Erythroblast (primary cell): ENCODE measurements at places on chromosomes 7 and 10.
A peak's percentile ranks its signal among the peaks of the same experiment; 100 is the strongest.

- no peak for DNase-seq
These were observed 733.0 kb downstream of the CCSER2 start for GRCh38 chr10:85061401-85061800.

DNA sequence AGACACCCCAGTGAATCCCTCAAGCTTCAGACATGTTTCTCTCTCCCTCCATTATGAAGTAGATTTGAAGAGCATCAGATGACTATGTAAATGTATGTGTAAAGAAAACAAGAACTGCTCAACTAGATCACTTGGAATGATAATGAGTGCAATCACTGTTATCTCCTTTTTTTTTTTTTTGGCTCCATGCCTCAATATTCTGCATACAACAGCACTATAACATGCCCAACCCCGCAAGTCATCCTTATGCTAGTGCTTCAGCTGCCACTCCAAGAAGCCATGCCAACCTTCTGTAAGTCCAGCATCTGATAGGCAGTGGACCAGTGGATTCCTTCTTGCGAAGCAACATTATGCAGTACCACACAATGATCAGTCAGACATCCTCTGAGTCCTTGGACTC, 133.7 kb downstream of the TFPI2 start:
- no peak for DNase-seq

DNA sequence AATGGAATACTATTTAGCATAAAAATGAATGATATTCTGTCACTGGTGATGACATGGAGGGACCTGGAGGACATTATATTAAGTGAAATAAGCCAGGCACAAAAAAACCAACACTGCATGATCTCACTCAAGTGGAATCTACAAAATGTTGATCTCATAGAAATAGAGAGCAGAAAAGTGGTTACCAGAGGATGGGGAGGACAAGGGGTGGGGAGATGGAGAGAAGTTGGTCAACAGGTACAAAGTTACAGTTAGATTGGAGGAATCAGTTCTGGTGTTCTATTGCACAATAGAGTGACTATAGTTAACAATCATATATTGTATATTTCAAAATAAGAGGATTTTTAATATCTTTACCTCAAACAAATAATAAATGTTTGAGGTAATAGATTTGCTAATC, 24.7 kb upstream of the SLC18A3 start:
- no peak for DNase-seq

- DNase-seq = no peak
These were observed 144.9 kb upstream of the HDAC9 start for GRCh38 chr7:18350678-18351077.

GRCh38 chr7:123070702-123071286, 75.3 kb upstream of the TAS2R16 start:
- peak; percentile 3 for DNase-seq

GRCh38 chr10:100883312-100883821, 29.4 kb upstream of the SLF2 start:
- no peak for DNase-seq

DNA sequence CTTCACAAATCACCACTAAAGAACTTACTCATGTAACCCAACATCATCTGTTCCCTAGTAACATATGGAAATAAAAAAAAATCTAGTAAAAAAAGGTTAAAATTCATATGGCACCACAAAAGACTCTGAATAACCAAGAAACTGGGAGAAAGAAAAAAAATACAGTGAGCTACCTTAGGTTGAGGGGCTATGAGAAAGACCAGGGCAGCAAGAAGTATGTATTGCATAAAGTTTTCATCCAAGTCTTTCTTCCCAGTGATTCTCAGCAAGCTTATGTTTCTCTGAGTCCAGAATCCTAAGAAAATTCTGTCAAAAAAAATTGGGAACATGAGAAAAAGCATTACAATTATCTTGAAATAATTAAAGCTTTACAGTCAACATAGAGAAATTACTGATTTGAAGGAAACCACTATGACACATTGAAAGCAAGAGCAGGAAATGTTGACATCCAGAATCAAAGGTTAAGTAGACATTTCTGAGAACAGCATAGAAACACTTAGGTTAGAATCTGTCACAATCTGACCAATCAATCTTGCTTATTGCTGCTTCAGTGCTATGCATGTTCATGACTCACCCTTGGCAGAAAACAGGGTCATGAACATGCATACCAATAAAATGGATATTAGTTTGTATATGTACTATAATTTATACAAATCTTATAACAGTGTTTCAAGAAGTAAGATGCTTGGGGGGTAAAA, 494.0 kb upstream of the POT1 start:
- peak; percentile 3 for DNase-seq

- no peak for DNase-seq
These were observed 448.9 kb downstream of the PLXDC2 start for GRCh38 chr10:20265146-20265545.
